Activated T-cell treated with anti-CD3 and anti-CD28 coated beads, Interleukin-2, amount 50 U/mL, for 1 hour (primary cell): ENCODE measurements at places on chromosomes 1 and 21.

DNA sequence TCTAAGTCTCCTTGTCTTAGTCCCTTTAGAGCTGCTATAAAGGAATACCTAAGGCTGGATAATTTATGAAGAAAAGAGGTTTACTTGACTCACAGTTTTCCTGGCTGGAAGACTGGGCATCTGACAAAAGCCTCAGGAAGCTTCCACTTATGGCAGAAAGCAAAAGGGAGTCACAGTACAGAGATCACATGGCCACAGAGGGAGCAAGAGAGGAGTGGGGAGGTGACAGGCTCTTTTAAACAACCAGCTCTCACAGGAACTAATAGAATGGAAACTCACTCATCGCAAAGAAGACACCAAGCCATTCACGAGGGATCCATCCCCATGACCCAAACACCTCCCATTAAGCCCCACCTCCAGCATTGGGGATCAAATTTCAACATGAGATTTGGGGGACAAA is 68.8 kb downstream of the DDAH1 start:
- DNase-seq: no peak

DNA sequence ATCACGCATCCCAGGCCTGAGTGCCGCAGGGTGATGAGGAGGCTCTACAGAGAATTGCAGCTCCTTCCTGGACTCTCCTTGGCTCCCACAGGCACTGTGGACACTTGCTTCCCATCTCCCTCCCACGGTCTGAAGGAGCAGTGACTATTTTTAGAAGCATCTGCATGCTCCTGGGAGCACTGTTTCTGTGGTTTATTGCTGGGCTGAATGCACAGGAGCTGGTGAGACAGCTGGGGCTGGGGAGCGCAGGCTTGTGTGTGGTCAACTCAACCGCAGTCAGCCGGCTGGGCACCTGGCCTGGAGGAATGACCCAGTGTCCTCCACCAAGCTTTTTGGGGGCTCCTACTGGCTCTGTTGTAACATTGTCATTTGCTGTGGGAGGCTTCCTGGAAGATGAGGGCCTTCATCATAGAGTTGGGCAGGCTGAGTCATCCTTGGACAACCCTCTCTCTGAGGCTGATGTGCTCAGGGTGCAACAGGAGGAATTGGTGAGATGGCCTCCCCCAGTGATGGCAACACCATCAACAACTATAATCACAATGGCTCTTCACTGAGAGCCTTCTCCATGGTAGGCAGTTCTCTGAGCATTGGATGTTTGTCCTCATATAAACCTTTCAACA is 1.7 kb downstream of the NFASC start:
- DNase-seq: no peak

DNA sequence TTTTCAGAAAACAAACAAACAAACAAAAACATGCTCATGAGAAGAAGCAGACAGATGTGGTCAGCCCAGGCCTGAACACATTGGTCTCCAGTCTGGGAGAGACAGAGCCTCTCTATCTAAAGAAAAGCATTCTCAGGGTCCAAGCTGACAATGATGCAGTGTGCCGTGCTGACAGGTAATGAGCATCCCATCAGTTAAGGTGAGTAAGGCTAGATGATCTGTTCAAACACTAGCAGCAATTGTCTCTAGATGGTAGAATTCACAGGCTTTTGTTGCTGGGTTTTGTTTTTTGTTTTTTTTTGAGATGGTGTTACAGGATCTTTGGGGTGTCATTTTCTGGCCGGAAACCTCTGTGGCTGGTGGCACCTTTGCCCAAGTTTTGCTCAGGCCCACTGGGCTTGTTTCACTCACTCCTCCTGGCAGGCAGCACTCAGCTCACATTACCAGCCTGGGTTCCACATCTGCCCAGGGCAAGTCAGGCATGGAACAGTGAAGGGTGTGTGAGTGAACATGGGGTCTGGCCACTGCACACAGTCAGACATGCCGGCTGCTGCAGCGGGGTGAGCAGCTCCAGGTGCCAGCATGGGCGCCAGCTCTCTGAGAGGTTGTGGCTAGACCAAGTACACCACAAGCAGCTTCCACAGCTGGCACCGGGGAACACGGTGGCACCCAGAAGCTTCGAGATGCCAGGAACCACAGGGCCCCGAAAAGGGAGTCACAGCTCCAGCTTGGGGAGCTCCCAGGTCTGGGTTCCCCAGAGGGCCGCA is 2.5 kb upstream of the C1QA start:
- no peak for DNase-seq

- no peak for DNase-seq
These were observed 5.4 kb upstream of the WDR47 start for GRCh38 chr1:109047339-109047738.

- DNase-seq: no peak
These were observed 507 bp downstream of the AK5 start for GRCh38 chr1:77282187-77282865.

- DNase-seq: no peak
These were observed 108.8 kb downstream of the DPYD start for GRCh38 chr1:97812076-97812475.

DNA sequence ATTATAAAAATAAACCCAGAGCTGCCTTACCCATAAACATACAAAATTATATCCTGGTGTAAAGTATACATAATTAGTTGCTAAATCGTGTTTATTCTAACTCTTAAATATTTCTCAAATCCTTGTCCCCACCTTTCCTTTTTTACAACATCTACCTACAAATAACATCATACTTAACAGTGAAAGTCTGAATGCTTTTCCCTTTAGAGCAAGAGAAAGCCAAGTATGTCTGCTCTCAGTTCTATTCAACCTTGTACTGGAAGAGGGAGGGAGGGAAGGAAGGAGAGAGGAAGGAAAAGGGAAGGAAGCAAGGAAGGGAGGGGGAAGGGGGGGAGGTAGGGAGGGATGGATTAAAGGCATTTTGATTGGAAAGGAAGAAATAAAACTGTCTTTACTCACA is 14.6 kb downstream of the DOCK7 start:
- DNase-seq: no peak

DNA sequence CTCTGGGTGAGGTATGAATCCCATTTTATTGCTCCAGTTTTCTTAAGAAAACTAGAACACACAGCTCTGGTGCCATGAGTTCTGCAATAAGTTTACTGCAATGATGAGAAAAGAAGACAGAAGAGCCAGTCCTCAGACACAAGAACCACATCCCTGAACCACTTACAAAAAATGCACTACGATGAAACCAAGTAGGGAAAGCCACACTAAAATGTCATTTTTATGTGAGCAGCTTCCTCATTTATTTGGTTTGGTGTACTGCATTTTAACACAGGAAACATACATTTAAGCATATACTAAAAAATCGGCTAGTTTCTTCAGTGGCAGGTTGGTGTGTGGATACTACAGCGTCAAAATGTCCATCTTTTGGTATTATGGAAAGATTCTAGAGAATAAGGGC is 95.9 kb downstream of the PTPN14 start:
- no peak for DNase-seq

GRCh38 chr1:44536357-44537209 is 131.5 kb downstream of the RNF220 start:
- DNase-seq: no peak

- peak; percentile 47 for DNase-seq
These were observed 7.0 kb upstream of the CDK11B start for GRCh38 chr1:1665815-1666251.

DNA sequence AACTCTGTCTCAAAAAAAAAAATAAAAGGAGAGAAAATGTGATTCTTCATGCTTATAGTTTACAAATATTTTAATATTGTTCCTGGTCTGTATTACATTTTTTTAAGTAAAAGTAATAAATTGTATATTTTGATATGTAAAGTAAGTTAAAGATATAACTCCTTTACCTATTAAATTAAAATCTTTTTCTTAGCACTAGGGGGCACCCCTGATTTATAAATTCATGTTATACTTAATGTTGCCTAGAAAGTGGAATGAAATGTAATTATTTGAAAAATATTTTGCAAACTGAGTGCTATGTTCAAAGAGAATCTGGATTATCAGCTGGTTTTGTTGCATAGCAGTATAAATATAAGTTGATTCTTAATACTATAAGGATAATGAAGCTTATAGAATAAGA is 49.2 kb downstream of the RALGPS2 start:
- no peak for DNase-seq

GRCh38 chr1:171212607-171213351 is 27.7 kb downstream of the FMO2 start:
- DNase-seq: no peak
